Esophagus squamous epithelium (tissue), 5 donors: ENCODE measurements at places on chromosomes 12 and 14. TPM values are rescaled to one million over a fixed set of nuclear protein-coding genes. Genes with fewer than 3 reads are reported as not detected.

P2RX2 gene
- total RNA-seq: 8.0 TPM

ACSM4 gene
- total RNA-seq: not detected

ZNF641 gene
- total RNA-seq: 8.1 TPM

MRPS35 gene
- 61.5 TPM for total RNA-seq

ARHGAP9 gene
- 4.6 TPM for total RNA-seq

MUCL1 gene
- total RNA-seq: not detected

PEBP1 gene
- 166 TPM for total RNA-seq

CFAP54 gene
- total RNA-seq: 0.62 TPM

GPRC5A gene
- total RNA-seq: 9.3 TPM

IFNG-AS1 gene
- 0.57 TPM for total RNA-seq

OR10P1 gene
- total RNA-seq: not detected

BHLHE41 gene
- total RNA-seq: 0.48 TPM

KRT73 gene
- total RNA-seq: 0.15 TPM

ANKRD33 gene
- total RNA-seq: 0.70 TPM

LRP1-AS gene
- not detected for total RNA-seq

PLBD1 gene
- 32.4 TPM for total RNA-seq

PTHLH gene
- total RNA-seq: 5.0 TPM

ALDH1L2 gene
- total RNA-seq: 1.1 TPM

IL31 gene
- not detected for total RNA-seq

SIVA1 gene
- total RNA-seq: 156 TPM

KRT6C gene
- 3,532 TPM for total RNA-seq

ING4 gene
- total RNA-seq: 35.0 TPM

LRRC43 gene
- total RNA-seq: not detected

RFX4 gene
- not detected for total RNA-seq

CEP170B gene
- total RNA-seq: 41.0 TPM

AQP5 gene
- 18.9 TPM for total RNA-seq

PTPRR gene
- not detected for total RNA-seq

DHRS2 gene
- not detected for total RNA-seq

REC8 gene
- total RNA-seq: 0.47 TPM

PPP4R4 gene
- 0.75 TPM for total RNA-seq

SERPINA1 gene
- total RNA-seq: 8.2 TPM

TOMM20L gene
- not detected for total RNA-seq

CDCA3 gene
- total RNA-seq: 20.0 TPM

MRPL51 gene
- 95.5 TPM for total RNA-seq

GLIPR1L1 gene
- not detected for total RNA-seq

ACYP1 gene
- 28.0 TPM for total RNA-seq

KRT6A gene
- total RNA-seq: 17,128 TPM

SLC7A8 gene
- total RNA-seq: 41.7 TPM

LIN7A gene
- 0.91 TPM for total RNA-seq

BMP4 gene
- 24.8 TPM for total RNA-seq

PGF gene
- total RNA-seq: 3.4 TPM

FAIM2 gene
- 0.13 TPM for total RNA-seq
